ENCODE measurements at places on chromosomes 1 and 21.

GRCh38 chr1:40710581-40711315, 19.2 kb downstream of the NFYC start:
- no peak for DNase-seq

- DNase-seq = no peak
Measured at GRCh38 chr1:155977690-155978324, 540 bp downstream of the ARHGEF2 start.

DNA sequence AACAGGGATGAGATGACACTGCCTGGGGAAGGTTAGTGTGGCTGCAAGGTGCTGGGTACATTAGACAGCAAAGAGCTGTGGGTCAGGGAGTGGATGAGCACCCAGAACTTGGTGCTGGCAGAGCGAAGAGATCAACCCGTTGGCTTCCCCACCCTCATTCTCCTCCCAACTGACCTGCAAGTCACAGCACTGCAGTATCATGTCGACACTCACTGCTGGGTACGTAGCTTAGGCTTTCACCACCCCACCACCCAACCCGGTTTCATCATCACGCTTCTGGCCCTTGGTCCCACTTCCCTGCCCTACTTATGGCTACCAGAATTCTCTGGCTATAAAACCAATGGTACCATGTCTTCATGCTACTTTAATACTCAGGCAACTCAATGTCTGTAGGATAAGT, 73.6 kb upstream of the LYST start:
- DNase-seq = no peak

- no peak for DNase-seq
Measured at GRCh38 chr1:162381383-162381782, at the start of gene C1orf226. Gene C1orf226, plus strand, starts transcription at chr1:162381728. Its CDS starts 174 bp downstream, at chr1:162381902.

GRCh38 chr1:205013683-205014367, 29.2 kb upstream of the CNTN2 start:
- no peak for DNase-seq

DNA sequence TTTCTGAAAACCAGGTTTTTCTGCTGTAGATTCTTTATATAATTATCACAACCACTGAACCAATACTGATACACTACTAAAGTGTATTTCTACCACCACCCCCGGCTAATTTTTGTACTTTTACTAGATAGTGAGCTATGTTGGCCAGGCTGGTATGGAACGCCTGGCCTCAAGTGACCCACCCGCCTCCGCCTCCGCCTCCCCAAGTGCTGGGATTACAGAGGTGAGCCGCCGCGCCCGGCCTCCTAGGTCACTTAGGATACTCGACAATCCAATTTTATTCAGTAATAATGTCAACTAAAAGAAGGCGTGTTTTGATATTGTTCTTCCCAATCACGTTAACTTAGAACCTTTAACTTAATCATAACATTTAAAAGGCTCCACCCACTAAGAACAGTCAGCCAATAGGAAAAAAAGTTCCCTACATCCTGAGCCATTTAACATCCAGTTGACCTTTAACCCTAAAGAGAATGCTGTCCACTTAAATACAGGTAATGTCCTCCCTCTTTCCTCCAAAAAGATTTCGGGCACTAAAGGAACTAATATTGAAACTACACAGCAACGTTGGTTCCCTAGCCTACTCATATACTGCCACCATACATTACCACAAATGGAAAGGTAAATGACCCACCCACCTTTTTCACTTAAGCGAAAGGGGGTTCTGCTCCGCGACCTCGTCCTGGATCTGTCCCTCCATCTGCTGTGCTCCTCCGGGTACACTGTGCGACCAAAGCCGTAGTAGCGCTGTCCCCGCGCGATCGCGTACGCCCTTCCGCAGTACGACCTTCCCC, 1.2 kb downstream of the RSRP1 start:
- DNase-seq = no peak

- no peak for DNase-seq
Measured at GRCh38 chr1:114988095-114988494, 41.5 kb upstream of the TSHB start.

- DNase-seq = no peak
Measured at GRCh38 chr1:116875391-116875790, 34.3 kb upstream of the PTGFRN start.

- no peak for DNase-seq
Measured at GRCh38 chr1:5709461-5709975, 282.7 kb downstream of the NPHP4 start.

DNA sequence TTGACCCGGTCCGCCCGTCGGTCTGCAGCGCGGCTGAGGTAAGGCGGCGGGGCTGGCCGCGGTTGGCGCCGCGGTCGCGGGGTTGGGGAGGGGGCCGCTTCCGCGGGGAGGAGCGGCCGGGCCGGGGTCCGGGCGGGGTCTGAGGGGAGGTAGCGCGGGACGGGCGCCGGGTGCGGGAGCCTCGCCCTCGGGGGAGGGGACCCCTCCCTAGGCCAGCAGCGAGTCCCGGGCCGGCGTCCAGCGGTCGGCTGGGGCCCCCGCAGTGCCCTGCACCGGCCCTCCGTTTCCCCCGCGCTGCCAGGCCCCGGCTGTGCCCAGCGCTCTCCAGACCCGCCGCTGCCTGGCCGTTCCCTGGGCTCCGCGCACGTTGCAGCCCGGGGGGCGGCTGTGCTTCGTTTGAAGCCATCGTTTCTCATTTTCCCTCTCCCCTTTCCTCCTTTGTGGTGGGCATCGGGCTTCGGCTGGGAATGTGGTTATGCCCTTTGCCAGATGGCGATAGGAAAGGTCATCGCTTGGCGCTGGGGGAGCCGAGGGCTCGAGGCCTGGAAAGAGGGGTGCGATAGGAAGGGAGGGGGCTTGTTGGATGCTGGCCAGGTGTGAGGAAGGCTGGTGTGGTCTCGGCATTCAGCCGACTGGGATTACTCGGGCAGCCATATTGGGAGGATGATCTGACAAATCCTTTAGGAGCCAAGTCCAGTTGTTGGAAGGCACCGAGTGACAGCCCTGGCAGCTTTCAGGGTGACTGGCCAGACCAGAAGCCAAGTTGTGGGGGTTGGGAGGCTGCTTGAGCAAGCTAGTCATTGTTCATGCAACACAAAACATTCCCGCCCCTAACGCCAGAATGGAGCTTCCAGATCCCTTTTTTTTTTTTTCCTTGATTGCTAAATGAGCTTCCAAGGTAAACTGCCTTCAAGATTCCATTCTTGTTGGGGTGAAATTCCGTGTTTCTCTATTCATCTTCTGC, 753 bp downstream of the KIF1B start:
- no peak for DNase-seq

GRCh38 chr1:62333441-62333840, 14.2 kb upstream of the KANK4 start:
- DNase-seq = no peak

- no peak for DNase-seq
Measured at GRCh38 chr1:209646558-209646957, 5.7 kb downstream of the LAMB3 start.

GRCh38 chr21:27001526-27001925, 34.6 kb upstream of the ADAMTS5 start:
- no peak for DNase-seq

GRCh38 chr1:177923441-177923840, 46.4 kb downstream of the SEC16B start:
- DNase-seq = no peak

GRCh38 chr1:99445486-99445885, 181.2 kb downstream of the PLPPR4 start:
- DNase-seq = no peak

- no peak for DNase-seq
Measured at GRCh38 chr21:46319186-46319585, 4.5 kb downstream of the C21orf58 start.

DNA sequence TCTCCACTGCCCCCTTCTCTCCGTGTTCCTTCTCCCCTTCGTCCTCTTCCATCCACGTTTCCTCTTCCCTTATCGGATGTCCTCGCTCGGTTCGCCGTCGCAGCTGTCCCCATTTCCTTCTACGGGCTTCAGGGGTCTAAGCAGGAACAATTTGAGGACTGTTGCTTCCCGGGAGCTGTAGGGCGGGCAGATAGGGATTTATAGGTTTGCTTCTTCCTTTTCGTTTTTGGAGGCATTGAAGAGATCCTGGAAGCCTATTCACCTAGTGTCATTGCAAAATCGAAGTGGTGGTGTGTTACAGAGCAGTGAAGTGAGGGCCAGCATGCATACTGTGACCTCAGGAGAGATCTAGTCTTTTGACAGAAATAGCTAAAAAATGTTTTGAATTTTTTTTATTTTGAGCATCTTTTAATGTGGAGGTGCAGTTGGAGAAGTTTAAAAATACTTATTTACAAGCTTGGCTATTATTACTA, 897 bp downstream of the ZYG11B start:
- DNase-seq = no peak

DNA sequence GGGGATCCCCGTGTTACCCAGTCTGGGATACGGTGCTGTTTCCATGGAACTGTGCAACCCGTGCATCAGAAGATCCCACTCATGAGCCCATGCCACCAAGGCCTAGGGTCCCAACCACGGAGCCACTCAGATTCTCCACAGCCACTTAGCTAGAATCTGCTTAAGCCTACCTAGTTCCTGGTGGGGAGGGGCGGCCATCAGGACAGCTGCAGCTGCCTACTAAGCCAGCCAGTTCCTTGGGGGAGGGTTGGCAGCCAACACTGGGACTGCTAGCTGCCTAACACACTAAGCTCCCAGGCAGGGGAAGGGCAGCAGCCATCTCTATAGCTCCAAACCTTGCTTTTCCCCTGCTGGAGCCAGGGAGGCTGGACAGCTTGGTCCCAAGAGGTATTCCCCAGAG, 549.2 kb upstream of the BRINP3 start:
- DNase-seq = no peak

- no peak for DNase-seq
Measured at GRCh38 chr1:209249280-209249670, 334.2 kb upstream of the CAMK1G start.

GRCh38 chr1:180234369-180235076, 4.5 kb downstream of the LHX4 start:
- DNase-seq = no peak

DNA sequence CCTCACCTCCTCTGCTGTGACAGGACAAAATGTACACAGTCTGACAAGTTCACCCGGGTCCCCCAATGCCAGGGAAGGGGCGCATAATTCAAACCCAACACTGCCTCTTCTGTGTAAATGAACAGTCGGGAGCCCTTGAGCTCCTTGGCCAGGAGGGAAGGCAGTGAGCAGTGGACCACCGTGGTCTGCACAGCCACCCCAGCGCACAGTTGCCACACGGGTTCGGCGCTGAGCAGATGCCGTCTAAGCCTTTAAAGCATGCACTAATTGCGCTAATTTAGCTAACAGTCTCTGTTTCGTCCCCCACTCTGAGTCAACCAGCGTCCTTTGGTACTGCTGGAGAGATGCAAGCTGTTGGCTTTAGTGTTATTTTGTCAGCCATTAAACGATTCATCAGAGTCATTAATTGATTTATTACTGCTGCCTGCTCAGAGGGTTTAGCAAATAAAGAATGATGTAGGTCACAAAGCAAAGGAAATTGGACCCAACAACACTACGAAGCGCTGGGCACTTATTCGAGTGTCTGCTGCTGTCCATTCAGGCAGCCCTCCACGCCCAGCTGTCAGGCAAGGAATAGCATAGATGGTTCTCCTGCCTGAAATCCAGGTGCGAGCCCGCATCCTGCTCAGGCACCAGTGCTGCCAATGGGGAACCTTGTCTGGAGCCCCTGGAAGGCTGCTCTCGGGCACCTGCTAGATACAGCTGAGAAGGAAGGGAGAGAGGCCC, 91.5 kb downstream of the MRPL37 start:
- DNase-seq = no peak

DNA sequence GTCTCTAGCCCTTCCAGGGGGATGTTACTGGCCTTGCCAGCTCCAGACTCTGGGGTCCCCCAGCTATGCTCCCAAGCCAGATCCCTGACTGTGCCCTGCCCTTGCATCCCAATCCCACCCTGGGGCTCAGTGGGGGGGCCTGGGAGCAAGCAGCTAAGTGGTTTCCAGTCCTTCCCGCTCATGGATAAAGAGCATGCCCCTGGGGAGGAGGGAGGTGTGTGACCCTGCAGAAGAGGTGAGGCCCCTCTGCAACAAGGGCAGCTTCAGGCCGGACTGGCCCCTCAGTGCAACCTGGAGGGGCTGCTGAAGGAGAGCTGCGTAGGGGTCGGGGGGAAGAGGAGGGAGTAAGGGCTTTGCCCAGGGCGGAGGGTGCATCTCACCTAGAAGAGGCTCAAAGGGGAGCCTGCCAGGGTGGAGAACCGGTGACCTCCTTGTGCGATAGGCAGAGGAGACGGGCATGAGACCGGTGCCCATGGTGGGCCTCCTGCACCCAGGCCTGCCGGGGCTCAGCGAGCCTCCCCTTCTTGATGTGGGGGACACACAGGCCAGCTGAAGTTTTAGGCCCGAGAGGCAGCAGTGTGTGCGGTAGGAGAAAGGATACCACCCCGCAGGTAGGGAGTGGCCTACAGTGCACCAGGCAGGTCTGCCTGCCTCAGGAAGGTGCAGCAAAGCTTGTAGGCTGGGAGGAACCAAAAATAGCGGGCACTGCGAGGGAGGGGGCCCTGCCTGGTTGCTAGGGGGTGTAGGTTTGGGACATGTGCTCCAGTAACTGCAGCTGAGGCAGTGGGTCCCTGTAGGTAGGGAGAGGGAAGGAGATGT, 3.1 kb downstream of the OBSCN start:
- no peak for DNase-seq

DNA sequence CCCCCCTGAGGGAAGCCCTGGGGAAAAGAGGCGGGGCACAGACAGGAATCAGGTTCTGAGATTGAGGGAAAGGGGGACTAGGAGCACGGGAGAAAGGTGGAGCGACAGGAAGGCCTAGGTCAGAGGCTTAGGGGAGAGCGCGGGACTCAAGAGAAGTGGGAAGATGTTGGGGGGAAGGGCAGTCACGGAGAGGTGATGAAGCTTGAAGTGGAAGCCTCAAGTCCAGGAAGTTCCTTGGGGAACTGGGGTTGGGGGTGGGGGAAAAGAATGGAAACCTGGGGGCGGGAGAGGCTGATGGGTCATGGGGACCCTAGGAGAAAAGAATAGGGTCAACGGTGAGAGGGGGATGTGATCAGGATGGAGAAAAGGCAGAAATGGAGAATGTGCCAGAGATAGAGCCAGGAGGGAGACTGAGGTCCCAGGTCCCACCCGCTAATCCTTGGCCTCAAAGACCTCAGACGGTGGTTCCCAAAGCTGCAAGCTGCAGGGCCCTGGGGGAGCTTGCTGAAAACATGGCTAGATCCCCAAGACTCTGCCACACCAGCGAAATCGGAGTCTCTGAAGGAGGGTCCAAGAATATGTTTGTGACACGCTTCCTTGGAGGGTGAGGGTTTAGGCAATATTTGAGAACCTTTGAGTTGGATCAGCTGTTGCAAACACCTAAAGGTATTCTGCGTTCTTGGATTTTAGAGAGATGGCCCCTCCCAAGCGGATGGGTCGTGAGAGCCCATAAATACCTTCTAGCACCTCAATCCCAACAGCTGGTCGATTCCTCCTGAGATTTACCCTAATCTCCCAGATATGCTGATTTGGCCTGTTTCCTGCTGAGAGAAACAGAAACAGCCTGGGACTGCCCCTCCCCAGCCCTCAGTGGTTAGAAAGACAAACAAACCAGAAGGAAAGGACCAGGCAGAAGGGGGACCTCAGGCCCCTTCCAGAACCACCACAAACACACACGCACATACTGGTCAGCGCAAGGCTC, 3.6 kb downstream of the C1orf232 start:
- DNase-seq = no peak
